ENCODE measurements at places on chromosomes 11 and 22.

DNA sequence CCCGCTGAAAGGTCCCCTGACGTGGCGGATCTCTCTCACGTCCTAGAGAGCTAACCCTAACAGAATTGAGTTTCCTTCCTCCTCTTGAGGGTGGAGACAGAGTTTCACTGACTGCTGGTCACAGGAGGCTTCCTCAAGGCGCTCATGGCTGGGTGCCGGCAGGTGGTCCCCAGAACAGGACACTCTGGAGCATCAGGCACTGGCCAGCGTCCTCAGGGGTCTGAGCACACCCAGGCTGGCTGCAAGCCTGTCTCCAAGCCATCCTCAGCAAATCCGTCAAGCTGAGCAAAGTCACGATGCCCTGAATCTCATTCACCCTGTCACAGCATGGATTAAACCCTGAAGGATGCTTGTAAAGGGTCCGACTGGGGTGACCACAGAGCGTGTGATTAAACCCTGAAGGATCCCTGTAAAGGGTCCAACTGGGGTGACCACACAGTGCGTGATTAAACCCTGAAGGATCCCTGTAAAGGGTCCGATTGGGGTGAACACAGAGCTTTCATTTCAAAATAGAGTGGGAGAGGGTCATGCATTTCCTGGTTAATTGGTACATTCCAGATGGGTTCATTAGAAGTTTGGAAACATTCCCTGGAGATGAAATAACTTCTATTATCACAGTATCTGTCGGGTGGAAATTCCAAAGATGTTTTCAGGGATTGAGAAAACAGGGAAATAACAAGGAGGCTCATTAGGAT, 473.0 kb downstream of the BRD1 start:
- no peak for DNase-seq

- DNase-seq = no peak
Observed at GRCh38 chr11:57205041-57205641, 23.4 kb downstream of the LRRC55 start.

DNA sequence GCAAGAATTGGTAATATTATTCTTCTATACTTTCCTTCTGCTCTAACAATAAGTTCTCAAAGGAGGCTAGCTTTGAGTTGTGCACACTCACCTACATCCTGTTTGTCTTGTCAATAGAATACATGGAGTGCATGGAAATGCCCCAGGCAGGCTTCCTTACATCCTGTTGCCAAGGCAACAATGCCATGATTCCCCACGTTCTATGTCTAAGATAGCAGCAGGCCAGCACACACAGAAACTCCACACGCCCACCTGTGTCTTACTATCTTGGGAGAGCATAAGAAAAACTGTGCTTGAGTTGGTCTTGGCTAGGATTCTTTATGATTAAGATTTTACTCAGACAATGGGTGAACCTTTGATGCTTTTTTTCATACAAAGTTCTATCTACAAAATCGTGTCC, 379.2 kb downstream of the AASDHPPT start:
- no peak for DNase-seq

- DNase-seq = no peak
Observed at GRCh38 chr11:116948391-116948790, 111.0 kb upstream of the APOA1 start.

DNA sequence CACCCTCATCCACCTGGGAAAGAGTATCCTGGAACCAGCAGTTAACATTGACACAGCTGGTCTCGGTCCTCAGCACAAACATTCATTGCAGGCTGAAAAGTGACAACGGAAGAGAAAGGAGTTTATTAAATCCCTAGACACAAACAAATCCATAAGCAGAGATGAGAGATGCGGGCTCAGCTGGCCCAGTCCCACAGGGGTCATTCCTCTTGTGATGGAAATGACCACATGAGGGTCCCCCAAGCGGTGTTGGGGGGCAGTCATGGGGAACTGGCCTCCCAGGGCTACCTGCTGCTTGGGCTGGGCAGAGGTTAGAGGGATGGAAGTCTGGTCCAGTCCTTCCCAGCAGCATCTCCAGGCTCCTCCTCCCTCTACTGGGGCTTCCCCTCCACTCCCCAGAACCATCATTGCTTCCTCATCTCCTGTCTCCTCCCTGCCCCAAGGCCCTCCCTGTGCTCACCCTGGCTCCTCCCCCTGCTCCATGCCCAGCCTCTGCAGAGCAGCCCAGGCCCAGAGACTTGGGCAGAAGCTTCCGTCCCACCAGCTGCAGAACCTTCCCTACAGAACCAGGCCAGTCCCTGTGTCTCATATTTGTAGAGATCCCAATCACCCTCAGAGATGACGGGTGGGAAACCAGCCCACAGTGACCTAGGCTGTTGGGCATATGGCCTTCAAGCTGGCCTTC, 5.4 kb upstream of the IGLL5 start:
- DNase-seq = no peak

- no peak for DNase-seq
Observed at GRCh38 chr22:37940698-37941376, 12.6 kb downstream of the C22orf23 start.

GRCh38 chr11:67651976-67652781, 1.6 kb upstream of the ACY3 start:
- no peak for DNase-seq

GRCh38 chr11:113796663-113797259, 17.2 kb downstream of the CLDN25 start:
- no peak for DNase-seq

DNA sequence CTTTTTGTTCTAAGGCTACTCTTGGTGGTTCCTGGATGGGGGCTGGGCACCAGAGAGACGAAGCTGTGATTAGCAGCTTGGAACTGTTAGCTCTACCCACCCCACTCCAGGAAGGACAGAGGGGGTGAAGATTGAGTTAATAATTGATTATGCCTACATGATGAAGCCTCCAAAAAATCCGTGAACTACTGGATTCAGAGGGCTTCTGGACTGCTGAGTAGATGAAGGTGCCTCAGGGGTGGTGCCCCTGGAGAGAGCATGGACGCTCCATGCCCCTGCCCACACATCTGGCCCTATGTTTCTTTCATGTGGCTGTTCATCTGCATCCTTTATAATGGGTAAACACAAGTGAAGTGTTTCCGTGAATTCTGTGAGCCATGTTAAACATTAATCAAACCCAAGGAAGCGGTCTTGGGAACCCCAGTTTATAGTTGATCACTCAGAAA, 47.3 kb upstream of the CYP2D6 start:
- no peak for DNase-seq

DNA sequence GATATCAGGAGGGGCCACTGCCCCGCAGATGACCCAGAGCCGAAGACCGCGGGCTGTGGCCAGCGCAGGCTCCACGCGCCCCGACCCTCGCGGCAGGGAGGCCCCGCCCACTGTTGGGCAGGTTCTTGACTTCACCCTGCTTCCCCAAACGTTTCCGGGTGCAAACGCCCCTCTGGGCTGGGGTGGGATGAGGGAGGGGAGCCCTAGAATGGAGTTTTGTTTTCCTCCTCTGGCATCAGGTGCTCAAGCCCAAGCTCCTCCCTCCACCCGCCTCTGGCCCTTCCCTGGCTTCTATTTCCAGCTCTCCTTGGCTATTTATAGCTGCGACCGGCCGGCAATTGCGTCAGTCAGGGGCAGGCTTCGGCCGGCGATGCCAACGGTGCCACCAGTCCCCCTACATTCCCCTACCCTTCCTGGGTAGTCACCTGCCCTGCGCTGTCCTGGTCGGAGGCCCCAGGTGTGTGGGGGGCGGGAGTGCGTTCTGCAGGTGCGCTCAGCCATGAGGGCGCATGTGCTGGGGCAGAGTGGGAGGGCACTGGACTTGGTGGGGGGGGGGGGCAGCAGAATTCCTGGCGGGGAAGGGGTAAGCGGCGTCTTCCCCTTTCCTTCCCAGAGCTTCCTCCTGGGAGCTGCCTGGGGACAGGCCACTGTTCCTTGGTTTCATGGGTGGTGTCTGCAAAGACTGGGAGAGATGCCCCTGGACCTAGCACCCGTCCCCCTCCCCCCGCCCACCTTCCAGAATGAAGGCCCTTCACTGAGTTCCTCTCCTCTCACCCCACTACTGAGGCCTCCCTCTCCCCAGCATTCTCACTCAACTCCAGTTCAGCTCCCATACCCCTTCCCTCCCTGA, 23.6 kb downstream of the DUSP8 start:
- no peak for DNase-seq

DNA sequence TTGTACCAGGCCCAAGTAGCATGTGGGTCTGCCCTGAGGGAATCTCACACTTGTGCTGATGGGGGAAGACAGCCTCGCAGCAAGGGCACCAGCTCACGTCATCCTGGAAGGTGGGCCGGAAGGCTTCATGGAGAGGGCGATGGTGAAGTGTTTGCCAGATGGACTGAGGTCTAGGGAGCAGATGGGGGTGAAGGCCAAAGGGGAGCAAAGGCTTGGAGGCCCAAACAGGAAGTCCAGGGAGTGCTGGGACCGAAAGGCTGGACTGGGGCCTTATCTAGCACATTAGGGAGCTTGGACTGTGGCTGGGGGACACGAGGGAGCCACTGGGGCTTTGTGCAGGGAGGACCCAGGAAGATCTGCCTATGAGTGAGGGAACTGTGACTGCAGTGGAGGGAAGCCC, 1.2 kb upstream of the TNFRSF13C start:
- no peak for DNase-seq

DNA sequence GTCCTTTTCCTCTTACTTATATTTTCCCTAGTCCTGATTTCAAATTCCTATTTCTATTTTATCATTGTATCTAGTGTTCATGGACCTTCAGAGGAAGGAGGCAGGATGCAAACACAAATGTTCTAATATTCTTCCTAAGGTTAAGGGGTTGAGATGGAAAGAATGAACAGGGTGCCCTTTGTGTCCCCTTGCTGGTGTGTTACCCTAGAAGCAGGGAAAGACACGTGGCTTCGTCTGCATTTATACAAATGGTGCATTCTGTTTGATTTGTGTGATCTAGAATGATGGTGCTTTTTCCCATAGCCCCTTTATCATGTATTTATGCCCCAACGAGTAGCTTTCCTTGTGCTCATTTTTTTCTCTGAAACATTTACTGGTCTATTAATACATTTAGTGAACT, 76.2 kb downstream of the PLEKHA7 start:
- no peak for DNase-seq

DNA sequence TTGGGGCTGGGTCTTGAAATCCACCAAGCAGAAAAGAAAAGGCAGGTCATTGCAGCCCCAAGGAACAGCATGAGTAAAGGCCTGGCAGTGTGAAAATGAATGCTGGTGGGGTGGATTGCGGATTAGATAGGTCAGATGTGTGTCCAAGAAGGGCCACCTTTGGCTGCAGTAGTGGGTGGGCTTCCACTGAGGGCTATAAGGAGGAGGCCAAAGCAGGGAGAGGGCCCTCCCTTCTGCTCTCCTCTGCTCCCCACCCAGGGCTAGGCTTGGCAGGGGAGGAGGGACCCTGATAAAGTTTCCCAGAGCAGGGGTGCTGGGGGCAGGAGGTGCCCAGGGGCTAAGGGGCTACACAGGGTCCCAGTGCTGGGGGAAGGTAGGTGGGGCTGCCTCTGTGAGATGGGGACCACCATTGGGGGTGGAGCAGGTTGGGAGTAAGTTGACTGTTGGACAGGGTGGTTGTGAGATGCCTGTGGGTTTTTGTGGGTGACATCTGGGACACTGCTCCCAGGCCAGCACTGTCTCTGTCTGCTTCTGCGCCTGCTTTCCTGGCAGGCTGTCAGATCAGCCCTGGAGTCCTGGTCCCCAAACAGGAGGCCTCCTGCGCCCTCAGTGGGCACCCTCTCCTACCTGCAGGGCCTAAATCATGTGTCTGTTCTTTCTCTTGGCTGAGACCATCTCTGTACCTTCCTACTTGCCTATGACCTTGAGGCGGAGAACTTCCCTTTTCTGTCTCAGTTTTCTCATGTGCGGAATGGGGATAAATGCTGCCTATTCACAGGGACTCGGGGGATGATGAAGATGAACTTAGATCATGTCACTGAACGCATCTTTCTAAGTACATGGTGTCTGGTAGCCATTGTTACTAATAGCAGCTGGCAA, 1.9 kb downstream of the CAPN5 start:
- DNase-seq = no peak

DNA sequence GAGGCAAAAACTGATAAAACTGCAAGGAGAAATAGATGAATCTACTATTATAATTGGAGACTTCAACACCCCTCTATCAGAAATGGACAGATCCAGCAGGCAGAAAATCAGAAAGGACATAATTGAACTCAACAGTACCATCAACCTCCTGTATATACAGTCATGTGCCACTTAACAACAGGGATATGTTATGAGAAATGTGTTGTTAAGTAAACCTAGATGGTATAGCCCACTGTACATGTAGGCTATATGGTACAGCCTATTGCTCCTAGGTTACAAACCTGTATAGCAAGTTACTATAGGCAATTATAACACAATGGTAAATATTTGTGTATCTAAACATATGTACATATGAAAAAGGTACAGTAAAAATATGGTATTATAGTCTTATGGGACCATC, 66.8 kb upstream of the PHF21A start:
- no peak for DNase-seq

GRCh38 chr11:114566276-114566675, 6.6 kb upstream of the NXPE1 start:
- DNase-seq = no peak

DNA sequence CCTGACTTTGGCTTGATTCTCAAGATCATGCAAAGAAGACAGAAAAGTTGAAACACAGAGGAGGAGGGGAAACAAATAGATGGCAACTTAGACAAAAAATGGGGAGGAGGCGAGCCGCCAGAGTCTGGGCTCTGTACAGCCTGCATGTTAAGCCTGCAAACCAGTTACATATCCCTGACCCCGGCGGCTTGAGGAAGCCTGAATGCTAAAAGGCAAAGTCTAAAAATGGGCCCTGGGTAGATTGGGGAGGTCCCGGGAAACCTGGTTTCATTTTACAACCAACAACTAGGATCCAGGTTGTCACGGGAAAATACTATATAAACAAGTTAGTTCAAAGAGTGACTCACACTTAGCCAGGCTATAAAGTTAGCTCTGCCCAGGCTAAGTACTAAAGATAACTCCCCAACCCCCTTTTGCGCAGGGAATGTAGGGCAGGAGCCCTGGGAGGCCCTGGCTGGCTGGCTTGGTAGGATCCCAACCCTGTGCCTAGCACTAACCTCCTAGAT, 18.8 kb upstream of the ZBTB16 start:
- DNase-seq = no peak

GRCh38 chr11:59678118-59678812, 9.4 kb upstream of the PATL1 start:
- no peak for DNase-seq

- no peak for DNase-seq
Observed at GRCh38 chr11:83092488-83093384, 21.0 kb upstream of the RAB30 start.

GRCh38 chr22:27240298-27241075, 561.1 kb downstream of the MN1 start:
- no peak for DNase-seq

DNA sequence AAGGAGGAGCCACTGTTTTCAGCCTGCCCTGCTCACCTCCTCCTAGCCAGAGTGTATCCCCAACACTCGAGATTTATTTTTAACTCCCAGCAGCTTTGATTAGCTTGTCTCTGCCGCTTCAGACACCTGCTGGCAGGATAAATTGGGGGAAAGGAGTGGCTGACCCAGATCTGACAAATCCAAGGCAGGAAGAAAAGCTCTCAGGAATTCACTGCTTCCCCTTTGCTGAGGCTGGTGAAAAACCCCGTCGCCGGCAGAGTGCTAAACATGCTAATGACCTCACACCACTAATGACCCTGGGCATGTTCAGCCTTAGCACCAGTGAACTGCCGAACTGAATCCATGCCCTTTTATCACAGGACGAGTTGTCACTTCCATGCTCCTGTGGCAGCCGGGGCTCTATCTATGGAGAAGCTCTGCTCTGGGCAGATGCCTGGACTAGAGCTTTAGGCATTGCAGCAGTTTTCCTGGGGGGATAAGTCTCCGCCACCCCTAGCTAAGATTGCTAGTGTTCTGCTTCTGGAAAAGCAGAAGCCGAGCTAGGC, 52.2 kb downstream of the FEZ1 start:
- no peak for DNase-seq

Data from stimulated activated CD4-positive, alpha-beta T cell treated with anti-CD3 and anti-CD28 coated beads, TNF-alpha, amount 100 ng/mL, for 1 hour (primary cell).